ENCODE measurements at places on chromosomes 11 and 22. TPM values are rescaled to one million over a fixed set of nuclear protein-coding genes. Genes with fewer than 3 reads are reported as not detected.

GRCh38 chr11:115471367-115471766 lies 32.8 kb downstream of the CADM1 start:
- DNase-seq: no peak

Gene ROBO4
- 92.7 TPM for total RNA-seq

Gene TLCD5
- 6.1 TPM for total RNA-seq

DNA sequence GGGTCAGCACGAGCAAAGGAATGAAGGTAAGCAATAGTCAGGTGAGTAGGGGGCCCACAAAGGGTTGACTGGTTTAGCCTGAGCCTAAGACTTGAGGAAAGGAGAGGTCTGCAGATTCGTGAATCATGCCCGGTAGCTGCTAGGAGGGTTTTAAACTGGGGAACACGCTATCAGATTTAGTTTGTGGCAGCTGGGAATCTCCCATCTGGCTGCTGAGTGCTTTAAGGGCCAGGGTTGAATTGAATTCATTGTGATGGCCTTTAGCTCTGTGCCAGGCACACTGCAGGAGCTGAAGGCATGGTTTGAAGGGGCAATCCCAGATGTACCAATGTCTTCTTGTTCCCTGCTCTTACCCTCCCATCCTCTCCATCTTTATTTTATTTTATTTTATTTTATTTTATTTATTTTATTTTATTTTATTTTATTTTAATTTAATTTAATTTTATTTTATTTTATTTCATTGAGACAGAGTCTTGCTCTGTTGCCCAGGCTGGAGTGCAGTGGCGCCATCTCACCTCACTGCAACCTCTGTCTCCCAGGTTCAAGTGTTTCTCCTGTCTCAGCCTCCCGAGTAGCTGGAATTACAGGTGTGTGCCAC lies 1.9 kb upstream of the NECTIN1 start:
- no peak for DNase-seq

DNA sequence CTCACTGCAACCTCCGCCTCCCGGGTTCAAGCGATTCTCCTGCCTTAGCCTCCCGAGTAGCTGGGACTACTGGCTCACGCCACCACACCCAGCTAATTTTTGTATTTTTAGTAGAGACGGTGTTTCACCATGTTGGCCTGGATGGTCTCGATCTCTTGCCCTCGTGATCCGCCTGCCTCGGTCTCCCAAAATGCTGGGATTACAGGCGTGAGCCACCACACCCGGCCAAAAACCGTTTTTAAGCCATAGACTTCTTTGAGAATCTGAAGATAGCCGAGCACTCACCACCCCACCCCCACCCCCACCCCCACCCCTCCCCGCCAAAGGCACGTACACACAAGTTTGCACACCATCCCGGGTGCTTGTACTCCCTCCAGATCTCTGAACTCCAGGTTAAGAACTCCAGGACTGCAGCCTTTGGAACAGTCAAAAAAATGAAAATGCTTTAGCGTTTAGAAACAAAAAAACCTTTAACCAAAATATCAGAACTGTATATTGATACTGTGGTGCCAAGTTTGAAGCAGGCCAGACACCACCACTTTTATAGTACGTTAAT lies 1.5 kb downstream of the CRKL start:
- no peak for DNase-seq

DNA sequence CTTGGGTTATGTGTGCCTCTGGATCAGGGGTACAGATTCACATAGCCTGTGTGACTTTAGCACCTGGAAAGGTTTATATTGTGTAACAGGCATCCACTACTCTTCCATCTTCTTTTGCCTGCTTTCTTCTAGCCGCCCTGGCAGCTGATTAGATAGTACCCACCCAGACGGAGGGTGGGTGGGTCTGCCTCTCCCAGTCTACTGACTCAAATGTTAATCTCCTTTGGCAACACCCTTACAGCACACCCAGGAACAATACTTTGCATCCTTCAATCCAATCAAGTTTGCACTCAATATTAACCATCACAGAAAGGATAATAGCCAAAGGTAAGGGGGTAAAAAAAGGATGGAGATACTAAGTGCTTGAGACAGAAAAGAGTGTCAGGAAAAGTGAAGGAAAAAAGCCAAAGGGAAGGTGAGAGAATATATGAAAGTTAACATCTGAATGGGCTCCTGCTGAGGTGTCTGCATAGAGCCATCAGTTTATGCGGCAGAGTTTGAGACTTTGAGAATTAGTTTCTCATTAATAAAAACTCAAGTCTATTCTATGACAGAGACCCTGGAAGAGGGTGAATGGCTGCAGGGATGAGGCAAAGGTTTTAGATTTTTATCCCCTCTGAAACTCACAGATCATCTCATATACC lies 2.6 kb upstream of the OR51B6 start:
- DNase-seq: no peak

DNA sequence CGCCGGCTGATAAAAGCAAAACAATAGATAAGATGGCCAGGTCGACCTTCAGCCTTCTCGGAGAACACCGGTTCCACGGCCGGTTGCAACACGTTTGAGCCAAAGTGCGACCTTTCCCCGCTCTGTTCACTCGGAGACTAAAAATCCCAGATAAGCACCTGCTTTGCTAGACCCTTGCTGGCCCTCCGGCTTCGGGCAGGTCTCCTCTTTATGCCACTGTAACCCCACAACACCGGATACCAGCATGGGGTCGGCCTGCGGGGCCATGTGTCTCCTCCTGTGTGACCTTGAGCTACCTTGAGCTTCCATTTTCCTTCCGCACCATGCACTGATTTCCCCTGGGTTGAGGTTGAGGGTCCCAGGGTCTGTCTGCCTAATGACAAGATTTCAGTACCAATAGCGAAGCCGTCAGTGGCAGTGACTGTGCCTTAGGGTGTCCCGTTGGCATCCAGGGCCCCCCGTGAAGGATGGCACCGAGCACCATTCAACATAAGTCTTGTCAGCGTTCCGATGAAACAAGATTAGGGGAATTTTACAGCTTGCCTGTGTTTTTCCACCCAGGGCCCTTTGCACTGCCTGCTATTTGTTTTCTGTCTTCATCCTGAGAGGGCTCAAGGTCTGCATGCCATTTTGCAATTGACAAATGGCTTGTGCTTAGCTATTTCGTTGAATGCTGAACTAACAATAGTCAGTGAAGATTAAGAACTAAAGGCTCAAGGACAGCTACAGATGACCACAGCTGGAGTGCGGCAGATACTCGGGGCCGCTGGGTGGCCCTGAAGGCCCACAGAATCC lies 118.6 kb downstream of the KCNQ1 start:
- DNase-seq: no peak

DNA sequence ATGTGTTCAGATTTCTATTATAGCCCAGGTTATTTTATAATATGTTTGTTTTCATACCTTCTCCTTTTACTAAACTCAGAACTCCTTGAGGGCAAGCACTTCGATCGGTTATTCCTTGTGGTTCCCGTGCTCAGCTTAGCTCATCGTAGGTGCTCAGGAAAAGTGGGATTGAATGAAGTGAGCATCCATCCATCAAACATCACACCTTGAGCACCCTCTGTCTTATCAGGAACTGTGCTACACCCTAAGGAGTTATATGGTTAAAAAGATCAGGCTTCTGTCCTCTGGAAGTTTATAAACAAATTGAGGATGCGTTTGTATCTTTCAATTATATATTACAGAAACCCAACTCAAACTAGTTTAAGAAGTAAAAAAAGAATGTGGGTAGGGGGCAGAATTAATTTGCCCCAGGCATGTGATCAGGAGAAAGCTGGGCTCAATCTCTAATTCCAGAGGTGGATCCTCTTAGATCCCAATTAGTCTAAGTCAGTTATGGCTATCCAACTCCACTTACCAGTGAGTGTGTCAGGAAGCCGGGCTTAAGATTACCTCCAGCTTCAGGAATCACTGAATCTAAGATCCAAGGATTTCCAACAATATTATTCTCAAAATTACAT lies 59.9 kb upstream of the RRAS2 start:
- no peak for DNase-seq

- no peak for DNase-seq
Measured at GRCh38 chr11:45702511-45702910, 37.1 kb upstream of the CHST1 start.

- peak; percentile 63 for DNase-seq
Measured at GRCh38 chr22:49966774-49967705, 6.5 kb downstream of the PIM3 start.

DNA sequence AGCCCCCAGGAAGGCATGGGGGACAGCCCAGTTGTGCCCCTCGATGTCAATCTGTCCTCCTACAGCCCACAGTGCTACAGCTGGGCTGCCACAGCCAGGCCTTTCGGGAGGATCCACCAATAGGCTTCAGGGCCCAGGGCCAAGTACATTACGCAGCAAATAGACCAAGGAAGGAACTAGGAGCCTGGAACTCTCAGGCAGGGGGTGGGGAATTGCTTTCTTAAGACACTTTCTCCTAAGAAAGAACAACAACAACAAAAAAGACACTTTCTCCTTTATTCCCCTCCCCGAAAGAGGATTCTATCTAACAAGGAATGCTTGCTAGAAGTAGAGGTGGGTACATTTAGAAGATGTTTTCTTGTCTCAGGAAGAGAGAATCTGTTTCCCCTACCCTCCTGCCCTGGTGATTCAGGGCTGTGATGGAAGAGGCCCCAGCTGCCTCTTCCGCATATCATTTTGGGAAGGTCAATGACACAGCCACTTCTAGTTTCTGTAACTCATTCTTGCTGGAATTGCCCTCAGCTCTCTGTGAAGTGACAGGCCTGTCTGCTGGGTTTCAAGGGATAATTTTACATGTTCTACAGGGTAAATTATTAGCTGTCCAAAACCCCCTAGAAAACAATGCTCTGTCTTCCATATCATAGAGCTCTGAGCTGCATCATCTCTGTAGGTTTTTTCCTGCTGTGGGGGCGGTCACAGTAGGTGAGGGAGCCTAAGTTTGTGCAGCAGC lies 6.0 kb upstream of the MALAT1 start:
- DNase-seq: peak; percentile 65

DNA sequence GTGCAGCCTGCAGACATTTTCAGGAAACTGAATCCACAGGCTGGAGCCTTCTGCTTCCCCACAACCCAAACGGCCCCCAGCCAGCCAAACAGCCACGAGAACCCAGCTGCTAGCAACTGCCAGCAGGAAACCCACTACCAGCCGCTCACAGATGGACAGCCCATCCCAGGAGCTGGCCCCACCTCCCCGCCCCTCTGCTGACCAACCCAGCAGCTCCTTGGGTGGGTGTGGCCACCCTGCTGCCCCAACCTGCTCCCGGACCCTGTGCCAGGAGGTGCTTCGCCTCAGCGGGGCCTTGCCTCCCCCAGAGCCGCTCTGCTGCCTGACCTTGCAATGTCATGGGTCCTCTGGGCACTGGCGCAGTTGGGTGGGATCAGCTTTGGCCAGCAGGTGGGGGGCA lies 8.2 kb upstream of the CCDC188 start:
- no peak for DNase-seq

Gene FLRT1
- not detected for total RNA-seq

DNA sequence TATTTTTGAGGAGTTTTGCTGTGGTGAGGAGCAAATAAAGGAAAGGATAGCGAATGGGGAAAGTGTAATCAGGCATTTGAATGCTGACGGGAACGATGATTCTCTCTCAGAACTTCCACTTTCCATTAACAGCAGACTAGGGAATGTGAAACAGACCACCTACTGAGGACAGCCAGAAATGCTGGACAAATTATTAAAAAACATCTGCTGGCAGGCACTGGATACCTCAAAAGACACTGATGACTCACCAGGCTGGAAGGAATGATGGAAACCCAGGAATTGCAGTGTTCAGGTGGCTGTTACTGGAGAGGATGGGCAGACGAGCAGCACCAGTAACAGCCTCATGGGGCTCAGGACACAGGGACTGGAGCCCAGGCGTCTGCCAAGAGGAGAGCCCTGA lies 33.4 kb downstream of the PLA2G6 start:
- no peak for DNase-seq

DNA sequence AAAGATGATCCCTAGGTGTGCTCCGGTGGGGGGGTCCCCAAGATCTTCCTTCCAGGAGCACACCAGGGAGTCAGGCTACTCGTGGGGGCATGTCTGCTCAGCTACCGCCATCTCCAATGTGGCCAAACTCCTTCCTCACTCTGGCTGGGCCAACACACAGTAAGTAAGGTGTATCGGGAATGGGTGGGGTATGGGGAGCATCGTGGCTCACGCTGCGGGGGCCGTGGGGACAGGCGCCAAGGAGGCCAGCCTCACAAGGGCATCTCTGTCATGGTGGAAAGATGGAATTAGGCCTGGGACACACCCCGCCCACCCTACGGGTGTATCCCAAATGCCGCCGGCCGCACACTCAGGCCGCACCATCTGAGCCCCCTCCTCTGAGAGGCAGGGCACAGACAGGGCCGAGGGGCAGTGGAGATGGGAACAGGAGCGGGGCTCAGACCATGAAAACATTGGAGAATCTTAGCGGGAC lies 8.3 kb downstream of the IGF2 start:
- no peak for DNase-seq

DNA sequence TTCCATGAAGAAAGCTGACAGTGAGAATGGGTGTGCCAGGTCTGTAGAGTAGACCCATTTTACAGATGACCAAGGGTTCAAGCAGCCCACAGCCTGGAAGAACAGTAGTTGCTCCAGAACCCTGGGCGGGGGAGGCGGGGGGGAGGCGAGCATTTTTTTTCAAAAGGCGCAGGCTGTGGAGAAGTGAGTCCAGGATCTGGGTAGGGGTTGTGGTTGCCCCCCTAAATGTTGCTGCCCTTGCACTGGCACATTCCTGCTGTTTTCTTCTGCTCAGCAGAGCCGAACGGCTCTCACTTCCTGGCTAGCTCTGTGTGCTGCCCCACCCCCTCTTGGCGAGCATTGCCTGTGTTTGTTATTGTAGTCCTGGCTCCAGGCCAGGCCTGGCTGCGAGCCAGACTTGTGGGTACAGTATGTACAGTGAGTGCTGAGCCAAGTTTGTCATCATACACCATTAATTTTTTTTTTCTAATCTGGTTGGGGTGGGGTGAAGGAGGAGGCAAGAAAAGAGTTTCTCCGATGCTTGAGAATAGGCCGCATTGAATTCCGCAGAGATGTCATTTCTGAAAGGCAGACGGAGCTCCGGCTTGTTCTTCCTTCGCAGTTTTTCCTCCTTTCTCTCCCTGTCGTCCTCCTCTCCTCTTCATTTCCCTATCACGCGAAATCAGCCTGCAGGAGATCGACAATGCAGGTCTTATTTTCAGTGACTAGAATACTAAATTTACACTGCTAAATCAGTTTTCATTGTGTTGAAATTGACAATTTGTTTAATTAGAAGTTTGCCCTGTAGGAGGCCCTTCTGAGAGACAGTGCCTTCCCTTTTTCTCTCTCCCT lies 100.5 kb downstream of the ZBTB16 start:
- DNase-seq: peak; percentile 100

Gene SOX6
- total RNA-seq: 8.2 TPM

All from omental fat pad (tissue), 4 donors.